ENCODE measurements at places on chromosomes 12 and 14.

- no peak for DNase-seq
Measured at GRCh38 chr12:94025756-94026155, 122.6 kb upstream of the PLXNC1 start.

DNA sequence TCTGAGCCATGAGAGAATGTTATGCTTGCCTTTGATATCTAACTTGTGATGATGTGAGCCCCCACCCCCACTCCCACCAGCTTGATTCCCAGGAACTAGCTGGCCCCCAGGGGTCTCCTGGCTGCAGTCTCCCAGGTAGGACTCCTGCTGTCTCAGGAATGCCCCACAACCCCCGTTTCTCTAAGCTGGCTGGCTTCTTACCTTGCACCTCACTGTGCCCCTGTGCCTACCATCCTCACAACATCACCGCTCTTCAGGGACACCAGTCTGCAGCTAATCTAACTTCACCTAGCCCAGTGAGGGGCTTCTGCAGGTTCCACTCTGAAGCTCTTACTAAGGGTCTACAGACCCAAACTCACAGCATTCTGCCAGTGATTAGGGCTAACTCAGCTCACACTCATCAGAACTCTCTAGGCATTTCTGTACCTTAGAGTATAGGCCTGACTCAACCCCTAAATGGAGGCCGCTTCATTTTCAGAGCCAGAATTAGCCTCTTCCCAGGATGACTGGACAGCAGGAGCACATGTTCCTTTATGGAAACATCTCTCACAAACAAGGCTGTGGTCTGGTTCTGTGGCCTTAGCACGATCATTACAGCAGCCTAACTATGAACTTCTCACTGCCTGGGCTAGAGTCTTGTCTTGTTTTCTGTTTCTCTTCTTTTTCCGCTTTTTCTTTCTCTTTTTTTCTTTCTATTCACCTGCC, 72.8 kb upstream of the IFNG-AS1 start:
- DNase-seq = no peak

GRCh38 chr12:49698619-49699545, 8.3 kb downstream of the FMNL3 start:
- no peak for DNase-seq

GRCh38 chr12:68439368-68440045, 107.3 kb upstream of the MDM1 start:
- DNase-seq = no peak

DNA sequence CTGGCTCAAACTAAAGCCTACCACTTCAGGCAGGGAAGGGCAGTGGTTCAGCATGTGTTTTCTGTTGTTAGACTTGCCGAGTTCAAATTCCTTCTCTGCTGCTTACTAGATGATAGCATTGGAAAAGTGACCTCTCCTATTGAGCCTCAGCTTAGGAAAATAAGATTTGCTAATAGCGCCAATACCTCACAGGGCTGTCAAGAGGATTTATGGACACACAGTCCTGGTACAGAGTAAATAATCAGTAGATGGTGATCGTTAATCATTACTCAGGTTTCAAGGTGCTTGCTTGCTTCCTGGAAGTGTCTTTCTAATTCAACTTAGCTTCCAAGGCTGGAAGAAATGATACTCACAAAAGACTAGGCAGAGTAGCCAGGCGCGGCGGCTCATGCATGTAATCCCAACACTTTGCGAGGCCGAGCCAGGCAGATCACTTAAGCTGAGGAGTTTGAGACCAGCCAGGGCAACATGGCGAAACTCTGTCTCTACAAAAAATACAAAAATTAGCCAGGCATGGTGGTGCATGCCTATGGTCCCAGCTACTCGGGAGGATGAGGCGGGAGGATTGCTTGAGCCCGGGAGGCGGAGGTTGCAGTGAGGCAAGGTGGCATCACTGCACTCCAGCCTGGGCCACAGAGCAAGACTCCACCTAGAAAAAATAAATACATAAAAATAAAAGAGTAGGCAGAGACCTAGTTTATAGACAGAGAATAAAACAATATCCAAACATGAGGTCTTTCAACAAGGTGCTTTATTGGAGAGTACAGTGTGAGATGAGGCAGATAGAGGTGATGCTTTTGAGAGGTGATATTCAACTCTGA, 6.0 kb downstream of the PLA2G1B start:
- DNase-seq = no peak

- no peak for DNase-seq
Measured at GRCh38 chr12:98416845-98417244, 98.5 kb upstream of the TMPO start.

DNA sequence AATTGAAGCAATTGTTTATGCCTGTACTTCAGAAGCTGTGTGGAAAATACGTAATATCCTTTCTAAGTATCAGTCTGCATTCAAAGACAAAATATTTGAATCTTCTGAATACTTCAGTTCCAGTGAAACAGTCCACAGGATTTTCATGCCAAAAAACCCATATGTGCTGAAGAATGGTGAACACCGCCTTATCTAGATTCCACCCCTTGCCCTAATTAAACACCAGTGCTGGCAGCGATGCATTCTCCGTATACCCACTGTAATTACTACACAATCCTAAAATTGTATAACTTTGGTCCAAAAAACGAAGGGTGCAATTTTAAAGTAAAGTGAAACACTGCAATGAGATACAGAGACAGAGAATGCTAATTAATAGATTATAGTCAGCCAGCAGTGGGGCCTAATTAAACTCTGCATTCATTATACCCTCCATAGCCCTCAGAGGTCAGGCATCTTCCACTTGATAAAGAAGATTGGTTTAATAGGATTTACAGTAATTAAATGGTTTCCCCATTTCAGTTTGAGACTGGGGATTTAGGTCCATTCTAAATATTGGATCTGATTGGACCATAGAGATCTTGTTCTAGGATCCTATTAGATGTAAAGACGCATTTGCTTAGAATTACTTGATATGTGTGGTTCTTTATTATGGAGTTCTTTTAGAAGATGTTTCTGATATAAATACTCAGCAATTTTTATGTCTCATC, 43.9 kb downstream of the ERC1 start:
- DNase-seq = no peak

DNA sequence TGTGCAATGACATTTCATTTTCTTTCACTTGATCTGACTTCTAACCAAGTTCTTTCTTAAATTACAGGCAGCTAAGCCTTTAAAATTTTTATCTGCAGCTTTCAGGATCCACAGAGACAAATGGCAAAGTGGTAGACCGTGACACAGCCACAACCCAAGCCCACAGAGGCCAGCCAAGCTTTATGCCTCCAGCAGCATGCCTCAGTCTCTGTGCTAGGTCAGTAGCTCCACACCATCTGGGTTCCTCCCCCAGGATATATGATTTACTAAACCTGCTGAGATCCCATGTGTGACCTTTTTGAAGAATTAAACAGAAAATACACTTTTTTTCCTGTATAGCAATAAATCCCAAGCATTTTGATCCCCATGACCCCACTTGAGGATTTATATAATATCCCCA, 290.4 kb upstream of the CAND1 start:
- DNase-seq = no peak

GRCh38 chr12:19719672-19720071, 280.4 kb downstream of the AEBP2 start:
- no peak for DNase-seq
